Heart right ventricle (tissue), 16 donors: ENCODE measurements at places on chromosomes 16 and 17.

GRCh38 chr17:72707881-72708280, 384.6 kb downstream of the SLC39A11 start:
- no peak for DNase-seq

DNA sequence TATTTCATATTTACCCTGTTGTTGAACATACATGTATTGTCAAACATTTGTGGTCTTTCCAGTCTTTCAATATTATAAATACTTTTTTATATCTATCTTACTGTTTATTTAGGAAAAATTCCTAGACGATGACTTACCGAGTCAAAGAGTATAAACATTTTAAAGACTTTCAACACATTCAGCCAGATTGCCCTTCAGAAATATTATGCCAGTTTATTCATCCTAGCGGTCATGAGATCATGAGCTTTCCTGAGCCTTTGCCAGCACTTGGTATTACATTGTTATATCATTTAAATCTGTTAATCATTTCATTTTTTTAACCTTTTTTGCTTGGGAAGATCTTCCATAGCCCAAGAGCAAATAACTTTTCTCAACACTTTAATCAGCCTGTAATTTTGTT, 197.4 kb downstream of the SPECC1 start:
- no peak for DNase-seq

DNA sequence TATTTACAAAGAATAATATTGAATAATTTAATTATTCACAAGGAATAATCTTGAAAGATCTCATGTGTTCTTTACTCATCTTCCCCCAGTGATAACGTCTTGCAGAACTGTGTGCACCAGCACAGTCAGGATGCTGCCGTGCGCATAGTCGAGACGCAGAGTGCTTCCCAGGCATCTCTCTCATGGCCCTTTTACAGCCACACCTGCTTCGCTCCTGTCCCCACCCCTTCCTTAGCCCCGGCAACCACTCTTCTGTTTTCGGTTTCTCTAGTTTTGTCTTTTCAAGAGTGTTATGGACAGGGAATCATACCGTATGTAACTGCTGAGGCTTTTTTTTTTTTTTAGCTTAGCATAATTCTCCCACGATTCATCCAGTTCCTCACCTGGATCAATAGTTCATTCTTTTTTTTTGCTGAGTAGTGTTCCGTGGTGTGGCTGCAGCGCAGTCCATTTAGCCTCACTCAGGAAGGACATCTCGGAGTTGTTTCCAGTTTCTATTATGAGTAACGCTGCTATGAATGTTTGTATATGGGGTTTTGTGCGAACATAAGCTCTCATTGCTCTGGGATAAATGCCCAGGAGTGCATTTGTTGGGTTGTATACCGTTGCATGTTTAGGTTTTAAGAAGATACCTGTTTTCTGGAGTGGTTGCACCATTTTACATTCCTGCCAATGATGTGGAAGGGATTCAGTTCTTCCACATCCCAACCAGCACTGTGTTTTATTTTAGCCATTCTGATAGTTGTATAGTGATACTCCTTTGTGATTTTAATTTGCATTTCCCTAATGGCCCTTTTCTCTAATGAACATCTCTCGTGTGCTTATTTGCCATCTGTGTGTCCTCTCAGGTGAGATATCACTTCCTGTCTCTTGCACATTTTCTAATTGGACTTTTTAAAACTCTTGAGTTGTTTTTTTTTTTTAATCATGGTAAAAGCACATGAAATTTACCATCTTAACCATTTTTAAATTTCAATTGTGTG, 47.6 kb downstream of the SEC14L1 start:
- no peak for DNase-seq

- DNase-seq = no peak
Observed at GRCh38 chr16:80375973-80376372, 164.8 kb upstream of the DYNLRB2 start.

DNA sequence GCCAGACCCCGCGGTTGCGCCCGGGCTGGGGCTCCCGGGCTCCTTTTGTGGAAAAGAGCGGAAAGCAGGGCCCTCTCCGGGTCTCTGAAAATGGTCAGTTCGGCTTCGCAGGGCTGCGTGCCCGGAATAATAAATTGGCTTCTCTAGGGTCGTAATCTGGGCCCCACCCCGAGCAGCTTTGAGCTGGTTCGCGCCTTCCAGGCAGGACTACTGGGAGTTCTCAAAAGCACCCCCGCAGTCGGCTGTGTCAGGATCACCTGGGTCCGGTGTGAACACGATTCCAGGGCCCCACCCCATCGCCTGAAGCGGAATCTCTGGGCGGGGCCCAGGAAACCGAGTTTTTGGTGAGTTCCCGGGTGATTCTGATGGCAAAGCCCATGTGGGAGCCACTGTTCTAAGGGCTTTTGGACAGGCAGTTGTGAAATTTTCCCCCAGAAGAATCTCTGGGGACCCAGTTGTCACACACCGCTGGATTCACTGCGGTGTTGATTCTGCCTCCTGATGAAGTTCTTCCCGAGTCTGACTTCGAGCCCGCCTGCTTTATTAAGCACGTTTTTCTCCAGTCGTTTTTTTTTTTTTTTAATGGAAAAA, 77.0 kb downstream of the MRC2 start:
- no peak for DNase-seq
